Common myeloid progenitor, CD34-positive (primary cell): ENCODE measurements at places on chromosomes 4 and X.
A peak's percentile ranks its signal among the peaks of the same experiment; 100 is the strongest.

DNA sequence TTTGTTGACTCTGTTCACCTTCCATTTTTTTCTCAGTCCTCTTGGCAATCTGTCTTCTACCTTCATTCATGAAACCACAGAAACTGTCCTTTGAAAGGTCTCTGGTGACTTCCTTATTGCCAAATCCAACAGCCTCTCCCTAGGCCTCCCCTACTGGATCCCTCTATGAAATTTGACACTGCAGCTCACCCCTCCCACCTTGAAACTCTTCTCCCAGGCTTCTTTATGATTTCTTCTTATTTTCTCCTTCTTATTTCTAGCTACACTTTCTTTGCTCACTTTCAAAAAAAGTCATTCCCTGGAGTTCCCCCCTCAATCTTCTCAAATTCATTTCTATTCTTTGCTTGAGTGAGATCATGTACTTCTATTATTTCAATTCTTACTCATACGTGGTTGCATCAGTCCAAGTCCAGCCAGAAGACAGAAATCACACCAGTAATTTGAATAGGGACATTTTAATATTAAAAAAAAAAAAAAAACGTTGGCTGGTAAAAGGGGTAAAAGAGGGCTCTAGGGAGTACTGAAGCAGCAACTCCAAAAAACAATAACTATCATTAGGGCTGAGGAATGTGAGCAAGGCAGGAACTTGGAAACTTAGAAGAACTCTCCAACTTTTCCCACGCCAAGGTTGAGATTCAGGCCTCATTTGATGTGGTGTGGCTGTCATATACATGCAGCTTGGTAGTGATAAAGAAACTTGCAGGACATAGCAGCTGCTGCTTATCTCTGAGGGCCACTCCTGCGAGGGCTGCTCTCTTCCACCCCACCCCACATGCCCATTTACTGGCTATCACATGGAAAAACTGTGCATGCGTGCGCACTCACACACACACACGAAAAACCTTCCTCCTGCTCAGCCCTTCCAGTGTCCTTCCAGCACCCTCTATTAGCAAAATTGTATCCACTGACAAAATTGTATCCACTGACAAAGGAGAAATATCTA, 169.8 kb upstream of the GALNT7 start:
- peak; percentile 21 for DNase-seq

- DNase-seq = no peak
These were observed 170.6 kb downstream of the BANK1 start for GRCh38 chr4:101961144-101961543.

DNA sequence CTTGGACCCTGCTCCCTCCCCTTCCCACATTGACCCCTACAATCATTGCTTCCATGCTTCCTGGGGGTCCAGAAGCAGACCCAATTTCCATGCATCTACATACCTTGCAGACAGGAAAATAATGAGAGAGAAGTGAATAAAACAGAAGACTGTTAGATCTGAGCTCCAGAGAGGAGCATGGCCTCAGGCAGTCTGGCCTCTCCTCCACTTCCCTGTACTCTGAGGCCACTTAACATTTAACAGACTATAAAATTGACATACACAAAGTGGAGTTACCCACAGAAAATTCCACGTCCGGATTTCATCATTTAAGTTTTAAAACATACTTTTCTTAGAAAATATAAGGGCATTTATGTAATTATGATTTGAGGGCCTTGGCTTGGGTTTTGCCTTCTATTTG, 2.1 kb upstream of the PRSS12 start:
- no peak for DNase-seq

- no peak for DNase-seq
These were observed 10.1 kb upstream of the CXCL8 start for GRCh38 chr4:73730292-73730691.

- peak; percentile 12 for DNase-seq
These were observed 10.0 kb upstream of the SPRY1 start for GRCh38 chr4:123386609-123387008.

DNA sequence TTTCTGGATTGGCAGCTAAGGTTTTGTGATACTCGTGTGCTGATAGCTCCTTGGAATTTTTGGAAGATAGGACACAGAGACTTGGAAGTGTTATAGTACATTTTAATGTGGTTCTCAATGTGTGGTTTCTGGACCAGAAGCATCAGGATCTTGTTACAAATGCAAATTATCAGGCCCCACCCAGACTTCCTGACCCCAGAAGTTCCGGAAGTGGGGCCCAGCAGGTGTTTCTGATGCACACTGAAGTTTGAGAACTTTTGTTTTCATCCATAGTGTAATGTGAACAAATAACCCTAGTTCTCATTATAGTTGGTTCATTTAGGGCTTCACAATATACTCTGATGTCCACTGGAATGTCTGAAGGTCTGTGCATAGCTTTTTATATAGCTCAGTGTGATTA, 49.6 kb downstream of the LAMP2 start:
- DNase-seq = peak; percentile 89

GRCh38 chrX:69319376-69319775, 154.1 kb upstream of the PJA1 start:
- DNase-seq = no peak

DNA sequence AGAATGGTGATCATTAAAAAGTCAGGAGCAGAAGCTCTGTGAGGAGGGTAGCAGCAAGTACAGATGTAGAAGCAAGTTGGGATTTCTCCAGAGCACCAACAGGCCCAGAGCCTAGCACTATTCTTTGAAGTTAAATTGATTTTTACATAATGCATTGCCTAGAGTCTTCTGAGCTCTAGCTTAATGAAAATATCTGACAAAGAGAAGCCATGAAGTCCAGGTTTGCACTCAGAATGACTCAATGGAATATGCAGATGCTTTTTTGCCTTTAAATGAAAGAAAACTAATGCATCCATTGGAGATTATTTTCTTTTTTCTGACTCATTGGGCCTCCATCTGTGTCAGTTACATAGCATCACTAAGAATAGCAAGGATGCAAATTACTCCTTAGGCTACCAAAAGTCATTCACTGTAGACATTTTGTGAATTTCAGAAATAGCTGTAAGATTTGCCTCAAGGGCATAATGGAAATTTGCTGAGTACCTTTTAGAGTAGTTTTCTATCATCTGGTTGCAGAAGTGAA, 91.0 kb downstream of the EDA2R start:
- DNase-seq = no peak

DNA sequence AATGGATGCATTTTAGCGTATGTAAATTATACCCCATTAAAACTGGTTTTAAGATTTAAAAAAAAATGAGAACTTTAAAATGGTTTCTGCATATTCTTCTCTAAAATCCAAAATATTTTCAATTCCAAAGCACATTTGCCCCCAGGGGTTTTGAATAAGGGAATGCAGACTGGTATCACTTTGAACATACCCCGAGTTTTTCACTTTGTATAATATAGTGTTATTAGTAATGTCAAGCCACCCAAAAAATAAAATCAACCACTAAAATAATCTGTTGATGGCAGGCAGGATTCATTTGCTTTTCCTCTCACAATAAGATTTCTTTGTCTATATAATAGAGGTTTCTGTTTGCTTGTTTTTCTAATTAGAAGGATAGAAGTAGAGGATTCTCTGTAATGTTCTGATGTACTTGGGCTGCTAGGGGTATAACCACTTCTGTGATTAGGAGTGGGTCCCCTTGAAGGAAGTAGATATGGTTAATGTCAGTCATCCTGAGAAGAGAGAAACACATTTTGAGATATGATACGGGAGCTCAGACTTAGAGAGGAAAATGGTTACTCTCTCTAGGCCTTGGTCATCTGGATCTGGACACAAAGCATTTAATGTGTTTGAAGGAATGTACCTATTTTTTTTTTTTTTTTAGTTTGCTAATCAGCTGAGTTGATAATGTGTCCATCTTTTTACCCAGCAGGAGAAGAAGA, 9.3 kb upstream of the LIN54 start:
- peak; percentile 93 for DNase-seq

- DNase-seq = no peak
These were observed 8.8 kb downstream of the DIAPH2 start for GRCh38 chrX:96693407-96693806.

DNA sequence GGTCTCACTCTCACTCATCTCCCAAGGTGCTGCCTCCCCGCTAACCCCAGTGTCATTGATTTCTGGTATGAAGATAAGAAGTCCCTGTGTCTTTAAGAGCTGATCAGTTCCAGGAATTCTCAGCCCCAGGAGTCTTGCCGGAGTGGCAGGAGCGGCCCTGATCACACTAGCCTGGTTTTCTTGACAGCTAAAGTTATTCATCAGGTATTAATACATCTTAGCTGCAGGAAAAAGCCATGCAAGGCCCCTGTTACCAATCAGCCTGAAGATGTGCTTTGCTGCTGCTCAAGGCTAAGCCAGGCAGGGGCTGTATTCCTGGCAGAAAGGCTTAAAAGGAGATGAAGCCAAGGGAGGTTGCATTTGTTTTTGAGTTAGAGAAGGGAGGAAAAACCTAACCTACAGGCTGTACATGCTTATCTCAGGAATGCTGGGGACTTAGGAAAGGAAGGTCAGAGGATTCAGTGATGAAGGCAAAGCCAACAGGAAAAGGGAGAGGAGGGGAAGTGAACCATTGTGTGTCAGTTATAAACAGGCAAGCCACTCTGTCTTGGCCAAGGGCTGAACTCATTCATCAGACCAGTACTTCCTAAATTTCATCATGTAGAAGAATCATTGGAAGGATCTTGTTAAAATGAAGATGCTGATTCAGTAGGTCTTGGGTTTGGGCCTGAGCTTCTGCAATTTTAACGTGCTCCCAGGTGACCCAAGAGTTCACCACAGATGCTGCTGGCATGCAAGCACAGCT, 8.6 kb downstream of the SRPX start:
- no peak for DNase-seq

DNA sequence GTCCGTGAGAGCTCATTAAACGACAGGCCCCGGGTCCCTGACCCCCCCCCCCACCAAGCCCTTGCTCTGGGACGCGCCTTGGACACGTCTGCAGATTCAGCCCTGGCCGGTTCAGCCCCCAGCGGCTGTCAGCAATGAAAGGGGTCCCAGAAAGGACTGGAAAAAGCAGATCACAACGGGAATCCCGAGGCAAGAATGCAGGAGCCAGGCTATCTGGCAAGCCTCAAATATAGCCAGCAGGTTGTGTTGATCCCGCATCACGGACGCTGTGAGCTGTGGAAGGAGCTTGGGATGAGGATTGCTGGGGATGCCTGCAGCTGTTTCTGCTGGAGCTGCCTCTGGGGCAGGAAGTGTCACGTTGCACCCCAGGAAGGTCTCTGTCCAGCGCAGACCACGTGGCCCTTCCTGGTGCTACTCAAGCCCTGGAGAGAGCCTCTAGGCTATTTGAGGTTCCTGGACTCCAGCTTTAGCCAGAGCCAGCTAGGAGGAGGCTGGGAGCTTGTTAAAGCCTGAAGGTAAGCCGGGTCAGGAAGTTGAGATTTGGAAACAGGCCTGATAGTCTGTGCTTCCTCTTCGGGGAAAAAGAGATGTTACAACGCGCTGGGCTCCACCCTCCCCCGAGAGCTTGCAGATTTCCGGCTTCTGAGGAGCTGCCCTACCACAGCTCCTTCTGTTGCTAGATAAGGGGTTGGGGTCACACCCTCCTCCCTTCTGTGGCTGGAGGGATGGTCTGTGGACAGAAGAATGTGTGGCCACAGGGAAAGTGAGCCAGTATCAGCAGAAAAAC, 19.3 kb upstream of the CSF2RA start:
- peak; percentile 96 for DNase-seq

DNA sequence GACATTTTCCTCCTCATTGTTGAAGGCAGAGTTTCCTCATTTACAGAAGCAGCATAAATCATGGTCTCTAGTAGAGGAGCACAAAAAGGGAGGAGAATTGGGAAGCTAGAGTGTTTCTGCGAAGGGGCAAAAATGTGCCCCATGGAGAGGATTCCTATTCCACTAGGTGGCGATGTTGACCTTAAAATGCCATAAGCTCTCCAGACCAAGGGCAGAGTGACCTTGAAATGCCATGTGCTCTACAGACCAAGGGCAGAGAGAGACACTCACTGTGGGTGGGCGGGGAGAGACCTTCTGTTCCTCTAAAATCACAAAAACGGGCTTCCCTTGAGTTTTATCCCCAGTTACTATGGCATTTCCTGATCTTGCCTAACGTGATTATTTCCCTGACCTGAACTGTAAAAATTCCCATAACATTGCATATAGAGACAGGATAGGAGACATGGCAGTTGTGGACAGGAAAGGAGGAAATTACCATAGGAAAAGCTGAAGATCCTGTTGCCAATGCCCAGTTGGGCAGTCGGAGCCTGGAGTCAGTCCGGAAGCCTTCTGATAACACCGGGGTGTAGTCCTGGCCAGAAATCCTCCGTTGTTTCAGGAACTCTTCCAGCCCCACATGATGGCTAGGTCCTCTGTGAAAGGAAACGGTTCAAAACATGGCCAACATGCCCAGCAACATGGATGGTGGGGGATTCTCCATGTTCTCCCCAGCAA, 567.7 kb downstream of the MAGEB5 start:
- peak; percentile 3 for DNase-seq

DNA sequence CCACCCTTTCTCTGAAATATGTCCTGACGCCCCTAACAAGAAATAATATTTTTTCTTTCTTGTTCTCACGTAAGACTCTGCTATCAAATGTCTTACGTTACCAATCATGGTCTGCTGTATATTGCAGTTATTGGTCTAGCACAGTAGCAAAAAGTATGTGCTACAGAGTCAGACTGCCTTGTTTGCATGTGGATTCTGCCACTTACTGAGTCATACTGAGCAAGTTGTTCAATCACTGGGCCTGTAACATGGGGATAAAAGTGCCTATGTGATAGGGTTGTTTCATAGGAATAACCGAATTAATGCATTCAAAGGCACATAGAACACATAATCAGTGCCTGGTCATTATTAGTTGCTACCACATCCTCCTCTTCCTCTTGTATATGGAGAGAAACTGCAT, 14.1 kb downstream of the RPGR start:
- no peak for DNase-seq

- no peak for DNase-seq
These were observed 103.4 kb downstream of the PDE5A start for GRCh38 chr4:119525005-119525749.

DNA sequence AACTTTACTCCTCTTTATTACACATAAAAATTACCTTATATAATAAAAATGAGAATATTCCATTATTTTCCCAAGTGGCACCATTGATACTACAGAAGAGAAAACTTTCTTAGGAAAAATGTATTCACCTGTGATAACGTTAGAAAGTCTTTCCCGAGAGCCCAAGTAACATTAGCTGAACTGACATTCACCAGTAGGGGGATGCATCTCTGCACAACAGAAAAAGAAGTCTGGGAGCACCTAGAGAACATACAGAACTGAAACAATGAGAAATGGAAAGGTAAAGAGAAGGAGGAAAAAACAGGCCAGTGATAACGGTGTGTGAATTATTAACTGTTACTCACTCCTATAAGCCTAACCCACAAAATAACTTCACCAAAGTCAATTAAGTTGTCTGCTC, 423.3 kb downstream of the CENPC start:
- DNase-seq = peak; percentile 17
